ENCODE measurements at places on chromosomes 1 and 21.
A peak's percentile ranks its signal among the peaks of the same experiment; 100 is the strongest.

GRCh38 chr1:21534674-21535378 is 25.6 kb downstream of the ALPL start:
- DNase-seq: no peak

DNA sequence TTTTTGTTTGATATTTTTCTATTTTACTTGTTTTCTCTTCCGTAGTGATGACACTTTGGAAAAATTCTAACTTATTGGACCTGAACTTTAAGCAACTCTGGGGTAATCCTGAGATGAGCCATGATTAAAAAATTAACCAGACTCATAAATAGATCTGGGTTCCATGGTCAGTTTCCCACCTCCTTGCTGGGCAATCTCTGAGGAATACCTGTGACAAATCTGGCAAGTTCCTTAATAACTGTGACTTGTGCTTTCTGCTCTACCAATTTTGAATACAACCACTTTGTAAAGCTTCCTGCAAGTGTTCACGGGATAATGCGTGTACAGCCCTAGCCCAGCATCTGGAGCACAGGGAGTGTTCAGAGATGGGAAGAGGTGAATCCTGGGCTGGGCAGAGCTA is 3.3 kb downstream of the OVGP1 start:
- DNase-seq: no peak

GRCh38 chr1:18452550-18452949 is 28.2 kb upstream of the KLHDC7A start:
- DNase-seq: no peak

DNA sequence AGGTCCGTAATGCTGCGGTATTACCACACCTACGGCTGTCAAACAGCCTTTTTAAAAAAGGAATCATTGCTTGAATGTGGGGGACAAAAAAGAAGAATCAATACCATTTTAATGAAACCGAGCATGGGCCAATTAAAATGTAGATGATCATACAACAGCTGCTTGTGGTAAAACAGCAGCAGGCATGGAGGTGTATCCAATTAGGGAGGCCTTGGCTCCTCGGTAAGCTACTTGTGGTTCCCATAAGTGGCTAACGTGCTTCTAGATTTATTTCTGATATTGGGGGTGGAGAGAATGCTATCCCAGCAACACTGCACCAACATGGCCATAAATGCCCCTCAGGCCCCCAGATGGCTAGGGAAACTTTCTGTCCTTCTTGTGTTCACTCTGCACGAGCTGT is 1.8 kb downstream of the PTPN14 start:
- DNase-seq: no peak

- no peak for DNase-seq
Observed at GRCh38 chr1:34362949-34363348, 186.2 kb downstream of the C1orf94 start.

DNA sequence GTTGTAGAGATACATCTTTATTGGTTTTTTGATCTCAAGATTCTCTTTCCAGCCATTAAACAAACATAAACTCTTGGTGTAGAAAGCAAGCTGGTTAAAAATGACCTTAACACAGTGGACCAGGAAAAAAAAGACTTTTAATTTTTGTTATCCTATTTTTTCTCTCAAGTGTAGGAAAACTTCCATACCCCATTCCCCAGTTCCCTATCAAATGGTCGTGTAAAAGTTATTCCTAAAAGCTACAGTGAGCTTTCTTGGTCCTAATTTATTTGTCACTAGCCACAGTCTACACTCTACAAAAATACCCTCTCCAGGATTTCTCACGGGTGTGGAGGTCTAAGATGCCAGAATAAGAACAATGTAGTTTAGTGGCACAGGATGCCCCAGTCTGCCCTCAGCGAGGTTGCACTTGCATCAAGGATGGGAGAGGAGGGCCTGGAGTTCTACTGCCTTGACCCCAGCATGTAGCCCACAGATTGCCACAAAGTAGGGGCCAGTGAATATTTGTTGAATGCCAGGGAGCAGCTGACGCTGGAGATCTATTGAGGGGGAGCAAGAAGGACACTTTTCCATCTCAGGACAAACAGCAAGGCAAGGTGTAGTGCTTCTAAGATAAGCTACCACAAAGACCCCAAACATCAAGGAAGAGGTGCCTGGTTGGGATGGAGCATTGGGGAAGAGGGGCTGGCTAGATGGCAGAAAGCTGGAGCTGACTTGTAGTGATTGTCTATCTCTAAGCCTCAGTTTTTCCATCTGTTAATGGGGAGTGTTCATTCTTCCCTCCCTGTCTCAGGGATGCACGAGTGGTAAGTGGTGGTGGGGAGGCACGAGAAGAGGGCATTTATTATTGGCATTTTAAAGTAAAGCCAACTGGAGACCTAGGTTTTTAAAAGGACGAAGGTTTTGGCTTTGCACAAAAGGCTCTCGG is 1.8 kb downstream of the MYCL start:
- DNase-seq: no peak

- no peak for DNase-seq
Observed at GRCh38 chr21:35343046-35343819, 294.1 kb upstream of the RUNX1 start.

GRCh38 chr1:12478612-12478985 is 139.4 kb downstream of the DHRS3 start:
- no peak for DNase-seq

GRCh38 chr1:153770797-153771196 is 4.4 kb upstream of the SLC27A3 start:
- no peak for DNase-seq

GRCh38 chr1:244968471-244968871 is 104.1 kb upstream of the HNRNPU start:
- DNase-seq: no peak

DNA sequence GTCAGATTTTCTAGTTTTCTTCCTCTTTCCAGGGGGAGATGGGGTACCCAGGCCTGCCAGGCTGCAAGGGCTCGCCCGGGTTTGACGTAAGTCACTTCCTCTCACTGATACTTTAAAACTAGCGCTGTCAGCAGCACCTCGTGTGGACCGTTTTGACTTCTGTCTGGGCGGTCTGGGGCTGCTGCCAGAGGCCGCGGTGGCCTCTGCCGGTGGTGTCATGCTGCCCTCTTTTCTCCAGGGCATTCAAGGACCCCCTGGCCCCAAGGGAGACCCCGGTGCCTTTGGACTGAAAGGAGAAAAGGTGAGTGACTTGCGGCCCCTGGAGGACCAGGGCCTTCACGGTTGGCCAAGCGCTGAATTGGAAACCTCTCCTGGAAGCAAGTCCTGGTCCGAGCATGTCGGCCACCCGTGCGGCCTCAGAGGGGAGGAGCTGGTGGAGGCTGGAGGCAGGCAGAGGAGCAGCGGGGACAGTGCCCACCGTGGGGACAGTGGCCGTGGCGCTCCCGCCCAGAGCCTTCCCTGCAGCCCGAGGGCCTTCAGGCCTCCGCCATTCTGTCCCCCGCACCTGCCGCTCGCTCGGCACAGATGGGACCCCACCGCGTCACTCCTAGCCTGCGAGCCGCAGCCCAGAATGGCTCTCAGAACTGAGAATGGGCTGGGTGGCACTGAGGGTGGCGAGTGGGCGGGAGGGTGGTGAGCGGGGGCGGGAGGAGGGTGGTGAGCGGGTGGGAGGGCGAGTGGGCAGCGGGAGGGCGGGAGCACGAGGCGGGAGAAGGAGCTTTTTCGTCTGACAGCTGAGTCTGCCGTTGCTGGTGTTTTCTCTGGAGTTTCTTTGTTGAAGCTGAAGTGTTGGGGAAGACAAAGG is 9.4 kb downstream of the COL6A1 start:
- no peak for DNase-seq

DNA sequence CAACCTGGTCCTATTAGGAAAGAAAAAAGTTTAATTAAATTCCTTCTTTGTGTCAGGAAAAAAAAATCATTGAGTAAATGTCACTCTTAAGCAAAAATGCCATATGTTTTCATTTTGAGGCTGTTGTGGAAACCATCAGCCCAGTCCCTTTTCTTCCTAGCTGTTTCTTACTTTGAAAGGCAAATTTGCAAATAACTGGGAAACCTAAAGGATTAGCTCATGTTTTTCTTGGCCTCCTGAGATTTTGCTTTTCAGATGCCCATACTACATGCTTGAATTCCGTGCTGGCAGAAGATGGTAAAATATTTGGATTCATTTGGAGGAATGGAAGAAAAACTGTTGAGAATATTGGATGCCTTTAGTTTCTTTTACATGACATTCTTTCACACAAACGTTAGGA is 182.1 kb upstream of the ADAMTS5 start:
- no peak for DNase-seq

GRCh38 chr1:203360547-203361185 is 9.7 kb upstream of the FMOD start:
- no peak for DNase-seq

DNA sequence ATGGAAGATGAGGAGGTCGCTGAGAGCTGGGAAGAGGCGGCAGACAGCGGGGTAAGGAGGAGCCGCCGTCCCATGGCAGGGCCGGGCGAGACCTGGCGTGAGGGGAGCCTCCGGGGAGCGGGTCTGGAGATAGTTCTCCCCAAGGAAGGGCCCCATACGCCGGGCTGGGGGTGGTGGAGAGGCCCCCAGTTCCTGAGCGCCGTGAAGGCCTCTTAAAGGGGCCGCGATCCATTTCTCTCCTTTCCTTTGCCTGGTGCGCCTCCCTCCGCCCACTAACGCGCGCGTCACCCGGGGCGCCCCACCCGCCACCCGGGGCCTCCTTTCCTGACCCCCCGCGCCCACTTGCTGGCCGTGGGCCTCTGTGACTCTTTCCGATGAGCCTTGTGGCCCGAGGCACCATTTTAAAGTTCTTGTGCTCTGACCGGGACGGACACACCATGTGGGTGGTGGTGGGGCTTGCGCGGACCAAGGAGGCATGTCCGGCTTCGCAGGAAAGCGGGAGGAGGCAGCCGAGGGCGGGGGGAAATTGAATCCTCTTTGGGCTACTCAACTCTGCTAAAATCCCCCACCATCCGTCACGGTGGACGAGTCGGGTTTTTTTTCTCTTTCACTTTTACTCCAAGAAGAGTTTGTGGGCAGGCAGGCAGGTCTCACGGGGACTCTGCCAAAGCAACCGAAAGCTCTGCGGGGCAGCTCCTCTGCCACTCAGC is 371 bp downstream of the SZRD1 start:
- DNase-seq: peak; percentile 38

DNA sequence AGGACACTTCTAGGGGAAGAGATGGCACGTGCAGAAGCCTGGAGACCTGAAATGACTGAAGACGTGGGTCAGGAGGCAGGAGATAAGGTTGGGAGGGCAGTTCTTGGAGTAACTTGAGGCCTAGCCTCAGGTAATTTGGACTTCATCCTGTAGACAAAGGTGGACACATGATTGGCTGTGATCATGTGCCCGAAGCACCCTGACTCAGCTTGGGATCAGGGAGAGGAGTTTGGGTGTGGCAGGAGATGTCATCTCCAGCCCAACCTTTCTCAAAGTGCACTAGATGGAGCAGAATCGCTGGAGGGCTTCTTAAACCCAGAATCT is 1.5 kb downstream of the SLC66A1 start:
- no peak for DNase-seq

GRCh38 chr1:72111662-72112061 is 170.7 kb downstream of the NEGR1 start:
- no peak for DNase-seq

- no peak for DNase-seq
Observed at GRCh38 chr1:43327549-43328292, 9.9 kb upstream of the MPL start.

DNA sequence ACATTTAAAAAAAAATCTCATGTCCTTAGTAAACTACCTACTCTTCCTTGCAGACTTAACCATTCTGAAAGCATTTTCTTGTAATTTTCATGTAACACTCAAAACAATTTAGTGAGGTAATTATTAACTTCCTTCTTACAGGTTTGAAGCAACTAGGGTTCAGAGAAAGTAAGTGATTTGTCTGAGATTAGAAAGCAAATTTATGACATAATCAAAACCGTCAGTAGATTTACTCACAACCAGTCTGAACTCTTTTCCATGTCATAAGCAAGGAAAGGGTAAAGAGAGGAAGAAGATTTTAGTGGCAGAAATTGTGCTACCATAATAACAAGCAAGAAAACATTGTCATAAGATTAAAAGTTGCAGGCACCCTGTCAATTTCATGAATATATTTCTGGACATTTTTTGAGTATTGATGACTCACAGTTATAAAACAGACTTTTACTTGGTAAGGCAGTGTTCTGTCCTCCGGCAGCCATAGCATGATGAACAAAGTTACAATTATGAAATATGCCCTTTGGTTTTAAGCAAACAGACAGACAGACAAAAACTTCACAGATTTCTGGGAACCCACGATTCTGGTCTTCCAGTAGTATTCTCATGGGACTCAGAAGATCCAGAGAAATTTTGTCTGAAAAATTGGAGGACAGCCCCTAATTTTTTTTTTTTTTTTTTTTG is 707.2 kb downstream of the RWDD3 start:
- no peak for DNase-seq

- no peak for DNase-seq
Observed at GRCh38 chr1:118504867-118505266, 319.8 kb upstream of the SPAG17 start.

DNA sequence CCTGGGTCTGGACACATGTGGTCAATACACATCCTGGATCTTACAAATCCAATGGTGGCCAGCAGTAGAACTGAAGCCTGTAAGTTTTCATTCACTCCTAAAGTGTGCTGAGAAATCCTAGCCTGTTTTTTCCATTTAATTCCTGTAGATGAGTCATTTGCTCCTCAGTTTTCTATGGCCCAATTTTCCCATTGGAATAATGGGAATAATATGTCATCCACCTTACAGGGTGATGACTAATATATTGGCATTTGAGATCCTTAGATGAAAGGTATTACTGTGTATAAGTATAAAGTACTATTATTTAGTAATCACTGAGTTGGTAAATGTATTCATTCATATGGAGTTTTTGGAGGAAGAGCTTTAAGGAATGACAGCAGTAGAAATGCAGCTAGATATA is 89.7 kb upstream of the ADAR start:
- DNase-seq: no peak

- no peak for DNase-seq
Observed at GRCh38 chr1:66925558-66925910, 744 bp downstream of the MIER1 start.

GRCh38 chr1:60343736-60344135 is 270.2 kb upstream of the C1orf87 start:
- no peak for DNase-seq

DNA sequence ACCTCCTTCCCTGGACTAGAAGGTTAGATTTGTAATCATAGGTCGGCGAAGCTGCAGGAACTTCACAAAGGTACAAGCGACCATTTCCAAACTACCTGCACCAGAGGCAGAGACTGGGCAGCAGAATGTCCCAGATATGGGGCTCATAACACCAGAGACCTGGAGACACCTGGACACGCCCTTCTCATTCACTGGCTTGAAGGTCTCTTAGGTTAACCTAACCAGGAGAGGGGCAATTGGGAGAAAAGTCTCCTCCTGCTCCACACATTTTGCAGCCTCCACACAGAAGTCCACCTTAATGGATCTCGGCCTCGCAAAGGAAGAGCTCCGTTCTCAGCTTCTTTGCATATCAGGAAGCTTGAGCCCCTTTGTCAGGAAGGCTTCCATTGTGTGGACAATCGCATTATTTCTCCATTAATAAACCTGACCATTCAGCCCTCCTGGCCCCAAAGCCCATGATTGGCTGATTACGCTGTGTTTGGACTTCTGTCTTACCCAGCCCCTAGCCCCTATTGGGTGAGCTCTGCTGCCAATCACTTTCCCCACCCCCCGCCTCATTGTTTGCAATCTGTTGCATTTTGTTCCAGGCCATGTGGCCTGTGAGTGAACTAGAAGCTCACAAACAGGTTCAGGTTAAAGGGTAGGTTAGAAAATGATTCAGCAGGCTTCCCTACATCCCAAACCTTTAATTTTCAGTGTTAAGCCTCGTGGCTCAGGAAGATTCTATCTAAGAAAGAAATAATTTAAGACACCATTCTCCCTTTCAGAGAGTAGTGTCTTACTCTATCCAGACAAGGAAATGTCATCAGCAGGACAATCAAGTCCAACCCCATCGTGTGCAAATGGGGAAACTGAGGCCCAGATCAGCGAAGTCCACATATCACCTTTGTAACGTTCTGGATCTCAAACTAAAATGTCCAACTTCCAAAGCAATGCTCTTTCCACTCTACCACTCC is 2.8 kb downstream of the MYCL start:
- DNase-seq: no peak
